ENCODE measurements at places on chromosomes 13 and 19.

DNA sequence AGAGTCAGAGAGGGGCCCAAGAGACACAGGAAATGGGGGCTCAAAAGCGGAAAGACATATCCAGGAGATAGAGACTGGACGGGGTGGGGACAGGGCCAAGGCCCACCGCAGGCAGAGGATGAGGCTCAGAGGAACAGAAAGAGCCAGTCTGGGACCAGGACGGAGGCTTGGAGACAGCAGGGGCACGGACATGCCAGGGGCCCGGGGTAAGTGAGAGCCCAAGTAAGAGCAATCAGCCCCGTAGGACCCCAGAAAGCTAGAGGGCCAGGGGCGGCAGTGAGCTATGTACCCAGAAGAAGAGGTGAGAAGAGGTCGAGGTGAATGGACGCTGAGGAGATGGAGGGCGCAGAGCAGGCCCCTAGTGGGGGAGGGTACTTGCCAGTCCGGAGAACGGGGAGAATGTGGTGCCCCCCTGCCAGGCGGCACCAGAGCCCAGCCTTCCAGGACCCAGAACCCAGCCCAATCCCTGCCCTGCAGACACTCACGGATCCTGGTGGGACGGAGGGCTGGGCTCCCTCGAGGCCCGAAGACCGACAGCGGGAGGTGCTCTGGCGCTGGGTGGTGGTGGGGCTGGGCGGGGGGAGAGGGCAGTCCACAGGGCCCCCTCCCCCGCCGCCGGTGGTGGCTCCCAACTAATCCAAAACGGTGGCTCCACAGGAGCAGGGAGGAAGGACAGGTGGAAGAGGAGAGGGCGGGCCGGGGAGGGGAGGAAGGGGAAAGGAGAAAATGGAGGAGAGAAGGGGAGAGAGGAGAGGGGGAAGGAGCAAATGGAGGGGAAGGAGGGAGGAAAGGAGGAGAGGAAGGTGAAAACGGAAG is 1.0 kb downstream of the GRIK5 start:
- no peak for DNase-seq

DNA sequence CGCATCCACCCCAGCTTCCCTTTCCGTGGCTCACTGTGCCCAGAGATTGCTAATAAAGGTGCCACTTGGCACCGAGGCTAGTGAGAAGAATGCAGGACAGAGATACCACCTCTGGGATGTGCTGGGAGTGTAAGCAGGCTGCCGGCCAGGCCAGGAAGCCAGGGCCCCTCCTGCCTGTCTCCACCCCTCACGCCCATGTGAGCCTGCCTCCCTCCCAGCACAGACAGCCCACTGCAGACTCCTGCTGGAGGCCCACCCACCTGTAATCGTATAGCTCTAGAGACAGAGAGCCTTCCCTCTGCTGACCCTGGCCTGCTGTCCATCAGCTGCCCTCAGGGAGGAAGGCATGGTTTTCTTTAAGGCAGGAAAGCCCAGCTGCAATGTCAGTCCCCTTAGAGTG is 13.9 kb downstream of the VSTM2B start:
- DNase-seq: no peak

DNA sequence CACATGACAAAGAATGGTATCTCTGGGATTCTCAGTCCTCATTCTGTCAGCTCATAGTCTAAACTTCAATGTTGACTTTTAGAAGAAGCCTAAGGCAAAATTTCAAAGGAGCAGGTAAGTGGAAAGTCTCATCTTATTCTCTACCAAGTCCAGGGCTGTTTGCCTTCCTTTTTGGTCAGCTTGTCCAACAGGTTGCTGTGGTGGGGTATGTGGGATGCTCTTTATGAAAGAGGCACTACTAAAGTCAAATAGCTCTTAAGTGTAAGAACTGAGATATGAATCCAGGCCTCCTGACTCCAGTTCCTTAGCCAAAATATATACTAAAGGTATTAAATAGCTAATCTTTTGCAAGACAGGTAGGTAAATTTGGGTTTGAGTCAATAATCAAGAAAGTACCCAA is 540.6 kb upstream of the SPRY2 start:
- DNase-seq: no peak

GRCh38 chr19:1400281-1401137 is 833 bp downstream of the GAMT start:
- no peak for DNase-seq

DNA sequence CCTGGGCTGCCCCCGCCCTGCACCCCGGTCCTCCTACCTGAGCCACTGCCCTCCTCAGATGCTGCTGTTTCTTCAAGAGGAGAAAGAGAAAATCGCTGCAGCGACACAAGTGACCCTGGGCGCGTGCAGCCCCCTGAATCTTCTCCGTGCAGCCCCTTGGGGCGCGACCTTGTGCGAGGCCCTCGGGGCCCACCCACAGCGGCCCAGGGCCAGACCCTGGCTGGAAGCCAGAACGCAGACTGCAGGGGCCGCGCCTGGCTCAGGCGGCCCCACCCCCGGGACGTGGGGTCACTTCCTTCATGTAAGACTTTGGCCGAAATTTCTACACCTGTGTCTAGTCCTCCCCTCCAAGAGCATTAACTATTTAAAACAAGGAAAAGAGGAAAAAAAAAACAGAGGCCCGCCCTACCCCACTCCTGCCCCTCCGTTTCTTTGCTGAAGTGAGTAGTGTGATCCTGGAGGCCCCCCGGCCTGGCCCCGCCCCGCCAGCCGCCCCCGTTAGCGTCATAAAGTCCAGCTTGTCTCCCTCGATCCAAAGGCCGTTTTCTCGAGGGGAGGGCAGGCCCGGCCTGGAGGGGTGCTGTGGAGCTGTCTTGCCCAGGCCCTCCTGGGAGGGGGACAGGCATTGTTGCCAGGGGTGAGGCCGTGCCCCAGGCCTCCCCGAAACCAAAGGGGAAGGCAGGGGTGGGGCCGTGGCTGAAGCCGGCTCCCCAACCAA is 35.3 kb downstream of the BTBD2 start:
- no peak for DNase-seq

- no peak for DNase-seq
Observed at GRCh38 chr13:21550918-21551317, 53.1 kb downstream of the MICU2 start.

- DNase-seq: no peak
Observed at GRCh38 chr19:52665529-52665928, 27.4 kb upstream of the ZNF83 start.

DNA sequence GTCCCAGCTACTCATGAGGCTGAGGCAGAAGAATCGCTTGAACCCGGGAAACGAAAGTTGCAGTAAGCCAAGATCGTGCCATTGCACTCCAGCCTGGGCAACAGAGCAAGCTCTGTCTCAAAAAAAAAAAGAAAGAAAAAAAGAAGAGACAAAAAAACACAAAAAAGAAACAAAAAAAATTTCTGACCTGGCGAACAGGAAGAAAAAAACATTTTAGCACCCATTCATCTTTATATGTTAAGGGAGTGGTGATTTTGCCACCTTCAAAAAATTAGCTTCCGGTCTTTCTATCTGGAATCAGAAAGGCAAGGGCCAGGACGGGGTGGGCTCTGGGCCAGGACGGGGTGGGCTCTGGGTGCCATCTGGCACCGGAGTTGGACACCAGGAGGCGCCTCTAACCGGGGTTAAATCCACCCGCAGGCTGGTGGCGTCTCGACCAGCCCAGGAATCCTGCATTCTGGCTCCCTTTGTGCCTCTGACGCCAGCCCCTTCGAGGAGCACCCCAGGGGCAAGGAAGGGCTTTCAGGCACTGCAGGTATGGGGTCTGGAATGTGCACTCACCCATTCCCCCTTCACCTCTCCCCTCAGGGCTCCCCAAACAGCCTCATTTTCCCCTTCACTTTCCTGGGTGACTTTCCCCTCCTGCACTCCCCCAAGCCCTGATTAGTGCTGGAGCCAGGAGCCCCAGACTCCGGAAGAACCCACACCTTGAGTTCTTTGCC is 10.4 kb upstream of the ZSWIM4 start:
- no peak for DNase-seq

GRCh38 chr13:77422724-77423123 is 95.8 kb upstream of the MYCBP2 start:
- no peak for DNase-seq

DNA sequence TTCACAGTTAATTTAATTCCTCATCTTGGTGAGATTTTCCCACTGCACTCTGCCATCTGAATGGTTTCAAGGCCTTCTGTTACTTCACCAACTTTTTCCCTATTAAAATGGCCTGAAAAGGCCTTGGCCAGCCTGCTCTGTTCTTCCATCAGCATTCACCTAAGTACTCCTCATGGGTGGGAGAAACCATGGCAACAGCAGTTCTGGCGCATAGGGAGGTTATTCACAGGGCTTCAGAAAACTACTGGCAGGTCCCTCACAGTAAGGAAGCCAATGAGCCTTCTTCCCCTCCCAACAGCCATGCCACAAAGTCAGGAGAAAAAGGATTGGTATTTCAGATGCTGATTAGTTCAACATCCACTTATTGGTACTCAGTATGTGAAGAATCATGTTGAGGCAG is 17.2 kb upstream of the GJB2 start:
- DNase-seq: no peak

DNA sequence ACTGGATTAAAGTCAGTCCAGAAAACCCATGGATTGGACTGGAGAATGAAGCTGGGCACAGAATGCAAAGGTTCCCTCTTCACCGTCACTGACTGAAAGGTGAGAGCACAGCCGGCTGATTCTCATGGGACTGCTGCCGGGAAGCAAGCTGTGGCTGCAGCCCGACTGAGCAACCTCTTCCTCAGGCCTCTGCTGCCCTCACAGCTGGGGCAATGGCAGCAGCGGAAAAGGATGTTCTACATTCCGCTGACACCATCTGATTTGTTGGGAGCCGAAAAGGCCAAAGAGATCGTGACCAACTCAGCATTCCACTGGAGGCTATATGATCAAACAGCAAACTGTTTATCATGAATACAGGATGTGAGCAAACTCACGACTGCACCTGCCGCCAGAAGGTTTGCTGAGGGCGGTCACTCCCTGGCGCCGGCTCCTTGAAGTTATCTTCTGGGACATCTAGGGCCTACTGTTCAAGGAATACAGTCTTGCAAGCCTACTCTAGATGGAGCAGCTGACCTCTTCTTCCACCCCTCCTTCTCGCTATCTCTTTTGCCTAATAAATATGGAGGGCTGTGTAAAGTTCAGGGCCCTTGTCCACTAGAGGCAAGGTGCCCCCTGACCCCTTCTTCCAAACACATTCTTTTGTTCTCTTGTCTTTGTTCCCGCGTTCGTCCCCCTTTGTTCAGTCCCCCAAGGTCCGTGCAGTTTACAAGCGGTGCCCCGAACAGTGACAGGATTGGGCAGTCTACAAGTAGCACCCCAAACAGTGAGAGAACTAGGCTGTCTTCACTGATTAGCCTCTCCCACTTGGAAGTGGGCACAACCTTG is 19.6 kb upstream of the SIGLEC6 start:
- no peak for DNase-seq

- DNase-seq: no peak
Observed at GRCh38 chr13:94987869-94988268, 275.5 kb upstream of the SOX21 start.

DNA sequence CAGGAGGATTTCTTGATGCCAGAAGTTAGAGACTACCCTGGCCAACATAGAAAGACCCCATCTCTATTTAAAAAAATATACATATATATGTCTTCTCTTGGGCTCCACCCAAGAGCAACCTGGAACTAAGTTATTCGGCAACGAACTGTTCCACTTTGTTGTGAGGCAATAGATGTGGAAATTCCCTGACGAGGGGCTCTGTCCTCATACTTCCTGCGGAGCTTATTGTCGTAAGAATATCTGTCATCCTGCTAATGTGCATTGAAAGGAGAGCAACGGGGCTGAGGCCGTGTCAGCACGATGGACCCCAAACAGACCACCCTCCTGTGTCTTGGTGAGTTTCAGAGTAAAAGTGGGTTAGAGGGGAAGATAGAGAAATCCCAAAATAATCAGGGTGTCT is at the start of gene FCAR:
FCAR (plus strand) TSS at position 246 of the 400 bp plus-strand sequence; CDS start at position 301, 55 bp downstream.
- no peak for DNase-seq

GRCh38 chr19:49863935-49864320 is 3.4 kb downstream of the PNKP start:
- no peak for DNase-seq

DNA sequence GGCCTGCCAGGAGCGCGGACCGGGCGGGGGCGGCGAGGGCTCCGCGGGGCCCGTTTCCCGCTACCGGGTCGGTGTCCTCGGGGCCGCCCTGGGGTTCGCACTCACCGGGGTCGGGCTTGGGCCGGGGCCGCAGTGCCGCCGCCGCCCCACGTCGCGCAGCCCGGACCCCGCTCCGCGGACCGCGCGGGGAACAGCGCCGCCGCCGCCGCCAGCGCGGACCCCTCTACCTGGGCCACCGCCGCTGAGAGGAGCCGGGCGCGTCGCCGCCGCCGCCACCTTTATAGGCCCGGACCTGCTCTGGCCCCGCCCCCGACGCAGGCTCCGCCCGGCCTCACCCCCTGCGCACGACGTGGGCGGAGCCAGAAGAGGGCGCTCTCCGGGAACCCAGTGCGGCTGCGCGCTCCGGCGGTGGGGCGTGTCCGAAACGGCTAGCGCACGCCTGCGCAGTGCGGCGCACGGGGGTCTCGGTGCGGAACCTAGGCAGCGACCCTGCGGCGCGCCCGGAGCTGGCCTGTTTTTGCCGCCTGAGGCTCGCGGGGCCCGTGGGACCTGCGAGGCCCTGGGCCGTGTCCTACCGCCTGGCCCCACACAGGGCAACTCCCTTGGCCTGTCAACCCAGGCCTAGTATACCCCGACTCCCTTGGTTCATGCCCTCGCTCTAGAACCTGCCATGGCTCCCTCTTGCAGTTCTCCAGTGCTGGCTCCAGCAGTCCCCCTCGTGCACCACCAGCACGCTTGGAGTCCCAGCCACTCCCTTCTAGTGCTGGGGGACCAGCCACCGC is at the start of gene MKNK2:
MKNK2 (minus strand) TSS at position 254 of the 782 bp plus-strand sequence. CDS start 393 bp downstream, outside the sequence.
- no peak for DNase-seq

DNA sequence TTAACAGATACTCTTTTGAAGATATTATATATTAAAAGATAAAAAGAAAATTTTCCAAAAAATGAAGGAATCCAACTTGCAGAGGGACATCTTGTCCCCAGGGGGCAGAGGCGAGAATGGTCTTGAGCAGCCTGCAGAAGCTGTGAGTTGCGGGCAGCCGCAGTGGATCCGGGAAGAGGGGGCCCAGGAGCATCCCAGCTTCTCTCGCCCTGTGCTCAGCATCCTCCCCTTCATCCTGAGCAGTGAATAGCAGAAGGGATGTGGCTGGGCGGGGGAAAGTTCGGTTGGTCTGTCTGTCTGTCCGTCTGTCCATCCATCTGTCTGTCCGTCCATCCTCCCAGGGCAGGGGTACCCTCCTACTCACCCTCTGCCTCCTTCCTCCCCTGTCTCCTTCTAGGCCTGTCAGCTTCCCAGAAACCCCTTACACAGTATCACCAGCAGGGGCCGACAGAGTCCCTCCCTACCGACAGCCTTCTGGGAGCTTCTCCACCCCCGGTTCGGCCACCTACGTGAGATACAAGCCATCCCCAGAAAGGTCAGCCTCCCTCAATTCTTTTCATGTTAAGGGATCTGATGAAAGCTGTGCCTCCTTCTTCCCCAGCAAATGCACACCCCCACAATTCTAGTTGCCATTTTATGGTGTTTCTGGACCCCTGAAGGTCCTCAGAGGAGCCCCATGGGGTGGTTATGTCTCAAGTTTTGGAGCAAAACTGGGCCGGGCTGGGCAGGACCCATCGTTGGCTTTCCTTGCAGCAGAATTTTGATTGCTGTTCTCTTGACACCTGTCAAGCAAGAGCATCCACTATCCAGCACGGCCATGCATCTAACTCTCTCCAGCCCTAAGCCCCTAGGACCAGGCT is 81.6 kb downstream of the DPF1 start:
- DNase-seq: no peak

All from HFF-Myc (cell line).